ENCODE measurements at places on chromosomes 4 and X.

- no peak for DNase-seq
These were observed 295.4 kb downstream of the RAPGEF2 start for GRCh38 chr4:159398236-159398638.

DNA sequence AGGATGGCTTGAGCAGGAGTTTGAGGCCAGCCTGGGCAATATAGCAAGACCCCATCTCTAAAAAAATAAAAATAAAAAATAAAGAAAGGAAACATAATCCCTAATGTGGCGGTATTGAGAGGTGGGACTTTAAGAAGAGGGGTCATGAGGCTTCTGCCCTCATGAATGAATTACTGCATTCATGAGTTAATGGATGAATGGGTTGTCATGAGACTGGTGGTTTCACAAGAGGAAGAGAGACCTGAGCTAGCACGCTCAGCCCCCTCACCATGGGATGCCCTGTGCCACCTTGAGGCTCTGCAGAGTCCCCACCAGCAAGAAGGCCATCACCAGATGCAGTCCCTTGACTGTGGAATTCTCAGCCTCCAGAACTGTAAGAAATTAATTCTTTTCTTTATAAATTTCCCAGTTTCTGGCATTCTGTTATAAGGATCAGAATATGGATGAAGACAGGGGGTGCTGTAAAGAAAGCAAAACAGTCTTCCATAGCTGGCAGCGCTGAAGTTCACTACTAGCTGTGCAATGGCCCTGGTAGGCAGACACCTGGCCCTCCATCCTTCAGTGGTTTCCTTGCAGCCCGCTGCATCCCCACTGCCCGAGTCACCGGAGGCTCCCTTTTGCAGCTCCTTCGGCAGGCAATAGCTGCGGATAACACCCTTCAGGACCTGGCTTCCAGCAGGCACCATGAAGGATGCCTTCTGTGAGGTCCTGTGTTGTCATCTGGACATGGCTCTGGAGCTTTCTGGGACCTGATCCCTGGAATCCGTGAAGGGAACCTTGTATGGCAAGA lies 44.8 kb upstream of the NSG1 start:
- DNase-seq: no peak

- no peak for DNase-seq
These were observed 33.2 kb upstream of the MID1IP1 start for GRCh38 chrX:38768079-38768478.

DNA sequence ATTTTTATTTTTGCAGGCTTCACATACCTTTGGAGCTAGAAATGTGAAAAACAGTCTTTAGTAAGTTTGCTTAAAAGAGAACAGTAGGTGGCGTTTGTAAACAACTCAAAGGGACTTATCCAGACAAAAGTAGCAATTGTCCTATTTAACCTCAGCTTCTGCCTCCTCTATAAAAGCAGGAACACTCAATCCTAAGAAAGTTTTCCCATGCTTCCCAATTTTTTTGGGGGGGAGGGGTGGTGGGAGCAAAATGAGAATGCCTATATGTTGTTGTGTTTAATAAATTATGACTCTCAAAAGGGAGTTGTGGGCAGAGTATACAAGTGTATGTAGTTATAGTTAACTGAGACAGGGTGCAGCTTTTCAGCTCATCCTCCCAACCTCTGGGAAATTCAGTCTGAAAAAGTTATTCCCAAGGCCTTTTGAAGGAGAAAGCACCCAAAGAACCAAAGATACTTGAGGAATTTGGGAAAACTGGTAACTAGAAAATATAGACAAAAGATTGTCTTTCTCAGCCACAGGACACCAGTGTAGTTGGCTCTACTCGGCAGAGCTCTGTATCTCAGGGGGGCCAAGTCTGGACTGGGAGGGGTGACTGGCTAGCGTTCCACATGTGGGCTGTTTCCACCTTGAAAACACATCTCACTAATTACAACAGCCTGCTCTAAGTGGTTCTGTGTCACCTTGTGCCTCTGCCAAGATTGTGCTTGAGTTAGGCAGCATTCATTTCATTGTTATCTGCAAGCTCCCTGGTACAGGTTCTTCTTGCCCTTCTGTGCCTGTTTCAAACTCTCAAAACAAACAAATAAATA lies 2.8 kb downstream of the SFRP2 start:
- no peak for DNase-seq

- DNase-seq: no peak
These were observed 88.2 kb upstream of the CAMK2D start for GRCh38 chr4:113849771-113850170.

DNA sequence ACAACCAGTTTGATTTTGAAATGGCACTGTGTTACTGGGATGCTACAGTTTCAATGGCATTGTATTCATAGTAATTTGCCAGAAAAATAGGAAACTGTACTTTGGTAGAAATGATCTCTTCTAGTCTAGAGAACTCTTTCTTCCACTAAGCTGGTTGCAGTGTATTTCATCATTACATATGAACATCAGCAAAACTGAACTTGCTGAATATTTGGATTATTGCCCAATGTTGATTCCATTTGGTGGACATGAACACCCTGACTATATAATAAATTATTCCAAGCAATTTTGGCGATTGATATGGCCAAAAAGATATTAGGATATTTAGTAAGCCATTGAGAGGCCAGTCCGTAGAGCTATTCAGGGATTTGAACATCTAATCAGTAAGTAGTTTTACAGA lies 191.8 kb upstream of the CXorf66 start:
- no peak for DNase-seq

- DNase-seq: no peak
These were observed 8.8 kb downstream of the ADAM29 start for GRCh38 chr4:174926958-174927357.

- no peak for DNase-seq
These were observed 25.6 kb upstream of the MSMO1 start for GRCh38 chr4:165301833-165302232.

GRCh38 chrX:100980608-100981497 lies 11.3 kb downstream of the ARL13A start:
- no peak for DNase-seq

- no peak for DNase-seq
These were observed 31.8 kb upstream of the MTM1 start for GRCh38 chrX:150536455-150537116.

GRCh38 chrX:131792356-131792749 lies 230.7 kb upstream of the STK26 start:
- DNase-seq: no peak

DNA sequence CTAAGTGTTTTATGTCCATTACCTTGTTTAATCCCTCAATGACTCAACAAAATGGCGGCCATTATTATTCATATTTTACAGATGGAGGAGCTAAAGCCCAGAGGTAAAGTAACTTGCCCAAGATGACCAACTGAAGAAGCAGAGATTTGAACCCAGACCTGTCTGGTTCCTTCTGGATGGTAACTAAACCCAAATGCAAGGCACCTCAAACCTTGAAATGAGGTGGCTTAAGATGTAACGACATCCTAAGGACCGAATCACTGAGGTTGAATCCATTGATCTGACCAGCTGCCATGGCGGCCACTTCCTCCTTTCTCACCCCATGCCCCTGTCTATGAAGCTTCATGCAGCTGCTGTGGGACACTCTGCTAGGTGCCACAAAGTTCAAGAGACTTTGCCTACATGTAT lies 932 bp downstream of the TLR10 start:
- DNase-seq: no peak

DNA sequence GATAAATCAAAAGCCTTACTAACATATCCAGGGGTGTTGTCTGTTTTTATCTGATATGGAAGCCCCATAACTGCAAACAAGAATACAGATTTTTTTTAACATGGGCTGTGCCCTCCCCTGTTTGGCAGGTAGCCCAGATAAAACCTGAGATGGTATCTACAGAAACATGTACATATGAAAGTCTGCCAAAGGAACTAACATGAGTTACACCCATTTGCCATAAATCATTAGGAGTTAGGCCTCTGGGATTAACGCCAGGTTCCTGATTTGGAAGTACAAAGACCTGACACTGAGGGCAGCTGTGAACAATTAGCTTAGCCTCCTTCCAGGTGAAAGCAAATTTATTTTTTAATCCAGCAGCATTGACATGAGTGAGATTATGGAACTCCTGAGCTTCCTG lies 264.3 kb downstream of the TECRL start:
- no peak for DNase-seq

DNA sequence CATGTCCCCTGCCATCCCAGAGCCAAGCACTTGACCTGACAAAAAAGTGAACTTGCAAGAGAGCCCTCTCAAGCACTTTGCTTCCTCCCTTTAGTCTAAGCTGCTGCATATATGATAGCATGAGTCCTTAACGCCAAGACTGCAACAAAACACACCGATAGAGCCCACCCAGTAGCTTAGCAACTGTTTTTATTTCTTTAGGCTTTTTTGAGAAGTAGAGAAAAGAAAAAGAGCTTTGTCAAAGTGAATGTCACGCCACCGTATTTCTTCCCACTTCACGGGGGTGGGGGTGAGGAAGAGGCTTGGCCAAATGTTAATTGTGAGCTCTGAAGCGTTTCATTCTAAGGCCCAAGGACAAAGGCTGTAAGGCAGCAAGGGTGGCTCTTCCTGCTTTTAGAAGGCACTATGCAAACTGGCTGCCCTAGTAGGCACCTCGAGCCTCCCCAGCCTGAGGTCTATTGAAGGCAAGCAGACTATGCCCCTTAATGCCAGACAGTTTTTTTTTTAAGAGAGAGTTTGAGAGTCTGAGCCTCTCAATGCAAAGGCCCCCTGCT lies 138.6 kb downstream of the HS6ST2 start:
- DNase-seq: no peak

DNA sequence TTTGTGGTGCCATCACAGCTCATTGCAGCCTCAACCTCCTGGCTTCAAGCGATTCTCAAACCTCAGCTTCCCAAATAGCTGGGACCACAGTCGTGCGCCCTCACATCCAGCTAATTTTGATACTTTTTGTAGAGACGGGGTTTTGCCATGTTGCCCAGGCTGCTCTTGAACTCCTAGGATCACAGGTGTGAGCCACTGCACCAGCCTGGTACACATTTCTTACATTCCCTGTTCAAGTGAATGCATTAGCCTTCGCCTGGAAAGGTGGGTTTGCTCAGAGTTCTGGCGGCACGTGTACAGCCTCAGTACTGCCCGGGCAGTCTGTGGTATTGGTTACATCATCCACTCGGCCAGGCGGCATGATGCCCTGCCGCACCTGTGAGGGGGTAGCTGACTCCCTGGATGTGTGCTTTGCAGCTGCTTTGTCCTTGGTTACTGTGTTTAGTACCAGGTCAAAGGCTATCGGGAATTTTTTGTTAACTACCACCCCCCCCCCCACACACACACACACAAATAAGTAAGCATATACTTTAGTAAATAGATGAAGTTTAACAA lies 57.1 kb downstream of the TNIP2 start:
- no peak for DNase-seq

GRCh38 chr4:55340266-55340665 lies 5.8 kb upstream of the SRD5A3 start:
- DNase-seq: no peak

GRCh38 chr4:6154875-6155274 lies 45.5 kb downstream of the JAKMIP1 start:
- no peak for DNase-seq

DNA sequence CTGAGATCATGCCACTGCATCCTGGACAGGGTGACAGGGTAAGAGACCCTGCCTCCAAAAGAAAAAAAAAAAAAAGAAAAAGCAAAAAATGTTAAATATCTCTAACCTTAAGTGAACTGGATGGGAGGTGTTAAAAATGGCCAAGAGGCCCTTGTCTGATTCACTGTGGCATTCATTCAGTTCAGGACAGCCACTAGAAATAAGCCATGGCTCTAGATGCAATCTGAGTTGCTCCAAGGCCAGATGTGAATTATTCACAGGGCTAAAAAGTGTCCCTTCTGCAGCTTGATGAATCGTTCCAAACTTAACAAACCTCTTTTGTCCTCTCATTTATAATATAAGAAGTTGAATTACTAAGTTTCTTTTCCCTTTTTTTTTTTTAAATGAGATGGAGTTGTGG lies 63.7 kb upstream of the FBXW7 start:
- DNase-seq: no peak

- DNase-seq: no peak
These were observed 7.1 kb upstream of the RGS12 start for GRCh38 chr4:3285558-3286334.

DNA sequence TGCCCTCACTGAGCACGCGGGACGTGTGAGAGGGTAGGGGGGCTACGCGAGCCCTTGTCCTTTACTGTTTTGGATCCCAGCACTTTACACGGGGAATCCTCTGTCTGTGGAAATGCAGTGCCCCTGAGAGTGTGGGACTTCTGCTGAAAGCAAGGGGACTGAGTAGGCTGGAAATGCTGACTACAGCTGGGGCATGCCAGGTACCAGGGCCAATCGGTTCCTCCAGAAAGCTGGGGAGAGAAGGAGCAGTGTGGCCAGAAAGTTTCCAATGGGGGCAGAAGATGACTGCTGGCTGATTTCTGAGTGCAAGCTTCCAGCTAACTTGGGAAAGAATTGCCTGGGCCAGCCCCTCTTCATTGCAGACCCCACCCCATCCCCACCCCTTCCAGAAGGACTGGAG lies 1.5 kb downstream of the NHSL2 start:
- no peak for DNase-seq

DNA sequence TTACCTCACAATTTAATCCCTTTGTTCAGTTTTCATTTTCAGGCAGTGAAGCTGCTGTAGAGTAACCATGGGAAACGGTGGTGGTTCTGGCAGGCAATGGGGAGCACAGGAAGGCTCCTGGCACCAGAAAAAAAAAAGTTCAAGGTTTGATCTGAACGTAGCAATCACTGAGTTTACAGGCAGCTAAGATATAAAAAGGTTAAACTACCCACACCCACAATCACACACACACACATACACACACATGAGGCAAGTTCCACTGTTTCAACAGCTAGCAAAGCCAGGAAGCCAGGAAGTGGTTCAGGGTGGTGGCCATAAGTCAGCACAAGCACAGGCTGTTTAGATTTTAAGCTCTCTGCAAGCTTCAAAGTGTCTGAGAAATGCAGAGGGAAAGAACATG lies at the start of gene SULT1B1:
SULT1B1 (minus strand) TSS at position 166 of the 400 bp plus-strand sequence. CDS start 5,403 bp downstream, outside the sequence.
- DNase-seq: peak; percentile 30

DNA sequence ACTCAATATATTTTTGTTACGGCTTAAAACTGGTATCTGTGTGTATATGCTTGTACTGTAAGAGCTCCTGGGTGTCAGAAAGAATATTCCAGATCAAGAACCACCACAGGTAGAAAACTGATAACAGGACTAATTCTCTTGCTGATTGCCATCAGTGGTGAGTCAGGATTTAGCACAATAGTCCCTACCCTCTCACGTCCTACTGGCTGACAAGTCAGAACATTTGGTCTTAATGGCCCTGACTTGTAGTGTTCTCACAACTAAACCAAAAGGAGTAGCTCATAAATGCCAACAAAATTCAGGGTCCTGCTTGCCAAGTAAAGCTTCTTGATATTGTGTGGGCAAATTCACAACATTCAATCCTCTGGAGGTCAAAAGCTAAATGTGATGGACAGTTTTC lies 105.2 kb upstream of the MAB21L2 start:
- DNase-seq: no peak

DNA sequence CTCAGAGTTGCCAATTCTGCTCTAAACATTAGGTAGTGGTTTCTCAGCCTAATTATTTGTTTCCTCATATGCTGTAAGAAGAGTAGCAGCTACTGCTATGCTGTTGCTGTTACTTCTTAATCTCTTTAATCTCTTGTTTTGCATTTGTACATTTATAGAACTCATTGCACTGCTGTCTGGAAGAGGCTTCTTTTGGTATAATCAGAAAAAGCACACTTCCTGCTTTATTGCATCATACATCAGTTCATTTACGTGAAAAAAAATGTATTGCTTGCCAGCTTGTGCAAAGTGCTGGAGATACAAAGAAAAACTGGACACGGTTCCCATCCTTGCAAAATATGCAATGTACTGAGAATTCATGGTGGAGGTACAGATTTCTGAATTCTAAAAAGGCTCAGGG lies 332.0 kb downstream of the GRXCR1 start:
- no peak for DNase-seq

Data from activated CD4-positive, alpha-beta T cell treated with anti-CD3 and anti-CD28 coated beads, Interleukin-2, amount 50 U/mL, for 48 hours (primary cell).